ENCODE measurements at places on chromosomes 12 and 14.

DNA sequence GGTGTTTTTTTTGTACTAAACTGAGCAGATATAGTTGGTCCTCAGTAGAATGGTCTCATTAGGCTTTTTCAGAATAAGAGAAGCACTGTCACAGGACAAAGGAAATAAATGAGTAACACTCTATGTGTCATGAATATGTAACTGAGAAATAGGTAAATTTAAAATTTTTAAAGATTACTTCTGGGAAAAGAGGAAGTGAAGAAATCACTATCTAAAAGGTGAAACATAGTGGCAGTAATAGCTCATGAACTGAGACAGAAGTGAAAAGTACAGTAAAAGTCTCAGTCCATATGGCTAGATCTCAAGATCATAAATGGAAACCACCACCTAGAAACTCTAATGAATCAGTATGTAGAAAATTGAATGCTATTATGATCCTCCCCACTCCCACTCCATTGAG lies 89.3 kb upstream of the TTC7B start:
- no peak for DNase-seq

- DNase-seq, result no peak
Observed at GRCh38 chr12:132814232-132814631, 14.4 kb downstream of the GOLGA3 start.

DNA sequence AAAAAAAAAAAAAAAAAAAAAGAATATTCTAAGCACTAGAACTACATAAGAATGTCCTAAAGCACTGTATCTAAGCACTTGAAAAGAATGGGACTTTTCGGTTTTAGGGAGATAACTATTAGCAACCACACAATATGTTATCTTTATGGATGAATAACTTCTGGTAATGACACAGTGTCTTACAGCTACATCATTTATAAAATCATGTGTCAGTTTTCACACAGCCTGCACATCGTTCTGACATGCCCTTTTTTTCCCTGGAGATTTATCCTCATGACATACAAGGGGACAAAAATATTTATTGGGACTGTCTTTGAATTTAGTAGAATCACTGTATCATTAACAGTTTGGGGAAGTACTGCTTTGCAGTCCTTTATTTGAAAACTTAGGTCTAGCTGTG lies 17.3 kb downstream of the TMEM19 start:
- DNase-seq, result no peak

GRCh38 chr12:83656004-83656403 lies 969.3 kb downstream of the TMTC2 start:
- DNase-seq, result no peak

GRCh38 chr14:64870160-64870559 lies 9.5 kb downstream of the SPTB start:
- DNase-seq, result no peak

GRCh38 chr12:55842681-55843429 lies at the start of gene MMP19:
MMP19 (minus strand) TSS chr12:55842936; CDS start chr12:55842830, 106 bp downstream.
- DNase-seq, result peak; percentile 75

DNA sequence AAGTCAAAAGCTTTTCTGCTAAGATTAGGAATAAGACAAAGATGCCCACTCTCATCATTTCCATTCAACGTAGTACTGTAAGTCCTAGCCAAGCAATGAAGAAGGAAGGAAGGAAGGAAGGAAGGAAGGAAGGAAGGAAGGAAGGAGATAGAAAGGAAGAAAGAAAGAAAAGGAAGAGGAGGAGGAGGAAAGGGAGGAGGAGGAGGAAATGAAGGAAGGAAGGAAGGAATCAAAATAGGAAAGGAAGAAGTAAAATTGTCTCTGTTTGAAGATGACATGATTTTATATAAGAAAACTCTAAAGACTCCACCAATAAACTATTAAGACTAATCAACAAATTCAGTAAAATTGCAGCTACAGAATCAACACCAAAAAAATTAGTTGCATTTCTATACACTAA lies 66.0 kb upstream of the DHRS4 start:
- no peak for DNase-seq
